ENCODE measurements at places on chromosomes 2 and 18.

- no peak for DNase-seq
Measured at GRCh38 chr2:201906777-201907562, 100.6 kb downstream of the CDK15 start.

DNA sequence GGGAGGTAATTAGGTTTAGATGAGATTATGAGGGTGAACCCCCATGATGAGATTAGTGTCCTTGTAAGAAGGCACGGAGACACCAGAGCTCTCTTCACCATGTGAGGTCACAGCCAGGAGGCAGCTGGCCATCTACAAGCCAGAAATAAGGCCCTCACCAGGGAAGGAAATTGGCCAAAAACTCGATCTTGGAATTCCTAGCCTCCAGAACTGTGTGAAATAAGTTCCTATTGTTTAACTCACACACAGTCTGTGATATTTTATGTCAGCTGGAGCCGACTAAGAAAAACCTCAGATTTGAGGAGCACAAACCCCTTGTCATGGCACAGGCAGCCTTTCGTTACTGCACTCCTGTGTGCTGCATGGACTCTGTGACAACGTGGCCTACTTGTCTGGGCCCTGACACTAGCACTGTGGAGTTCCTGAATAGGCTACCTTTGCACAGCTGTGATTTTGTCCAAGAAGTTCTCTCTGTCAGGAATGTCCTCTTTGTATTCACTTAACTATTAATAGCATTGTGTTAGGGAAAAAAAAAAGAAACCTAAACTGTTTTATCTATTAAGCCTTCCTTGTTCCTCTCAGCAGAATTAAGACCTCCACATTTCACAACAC, 319.8 kb downstream of the TDRD15 start:
- no peak for DNase-seq

GRCh38 chr18:23240609-23240930, 105.3 kb downstream of the CABLES1 start:
- DNase-seq = no peak

- DNase-seq = no peak
Measured at GRCh38 chr2:235521844-235522243, 28.0 kb downstream of the AGAP1 start.

GRCh38 chr18:65623676-65624075, 127.1 kb upstream of the CDH7 start:
- no peak for DNase-seq

GRCh38 chr2:67394734-67395133, 2.4 kb upstream of the ETAA1 start:
- no peak for DNase-seq

DNA sequence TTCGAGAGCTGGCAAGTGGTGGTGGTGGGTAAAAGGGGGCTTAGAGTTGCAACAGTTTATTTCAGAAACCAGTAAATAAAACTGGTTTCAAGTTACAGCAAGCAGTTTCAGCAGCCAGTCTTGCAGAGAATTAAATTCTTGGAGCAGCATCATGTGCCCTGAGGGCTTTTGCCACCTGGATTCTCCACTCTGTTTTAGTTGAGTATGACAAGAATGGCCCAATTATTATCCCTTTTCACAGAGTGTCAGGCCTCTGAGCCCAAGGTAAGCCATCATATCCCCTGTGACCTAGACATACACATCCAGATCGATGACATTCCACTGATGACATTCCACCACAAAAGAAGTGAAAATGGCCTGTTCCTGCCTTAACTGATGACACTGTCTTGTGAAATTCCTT, 72.8 kb upstream of the FANCL start:
- DNase-seq = no peak

DNA sequence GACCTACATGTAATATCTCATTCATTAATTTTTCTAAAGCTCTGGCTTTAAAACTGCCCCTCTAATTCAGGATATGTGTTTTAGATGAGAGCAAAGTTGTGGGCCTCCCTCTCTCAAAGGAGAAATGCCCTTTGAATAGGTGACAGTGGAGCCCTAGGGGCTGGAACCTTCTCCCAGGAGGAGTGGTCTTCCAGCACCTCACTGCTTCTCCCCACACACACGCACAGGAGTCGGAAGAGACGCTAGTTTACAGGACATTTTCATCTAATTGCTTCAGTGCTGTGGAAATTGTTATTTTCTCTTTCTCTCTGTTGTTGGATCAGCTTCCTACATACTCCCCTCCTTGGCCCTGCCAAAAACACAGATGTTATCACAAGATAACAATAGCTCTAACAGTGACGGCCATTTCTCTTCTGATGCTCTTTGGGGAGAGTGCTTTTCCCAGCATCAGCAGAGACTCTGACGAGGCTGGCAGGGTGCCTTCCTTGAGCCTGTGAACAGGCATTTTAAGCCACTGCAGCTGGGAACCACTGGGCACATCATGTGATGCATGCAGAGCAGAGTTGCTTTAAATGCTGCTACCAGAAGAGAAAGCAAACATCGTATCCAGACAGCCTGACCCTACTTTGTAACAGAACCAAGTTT, 209.4 kb upstream of the SP5 start:
- no peak for DNase-seq

DNA sequence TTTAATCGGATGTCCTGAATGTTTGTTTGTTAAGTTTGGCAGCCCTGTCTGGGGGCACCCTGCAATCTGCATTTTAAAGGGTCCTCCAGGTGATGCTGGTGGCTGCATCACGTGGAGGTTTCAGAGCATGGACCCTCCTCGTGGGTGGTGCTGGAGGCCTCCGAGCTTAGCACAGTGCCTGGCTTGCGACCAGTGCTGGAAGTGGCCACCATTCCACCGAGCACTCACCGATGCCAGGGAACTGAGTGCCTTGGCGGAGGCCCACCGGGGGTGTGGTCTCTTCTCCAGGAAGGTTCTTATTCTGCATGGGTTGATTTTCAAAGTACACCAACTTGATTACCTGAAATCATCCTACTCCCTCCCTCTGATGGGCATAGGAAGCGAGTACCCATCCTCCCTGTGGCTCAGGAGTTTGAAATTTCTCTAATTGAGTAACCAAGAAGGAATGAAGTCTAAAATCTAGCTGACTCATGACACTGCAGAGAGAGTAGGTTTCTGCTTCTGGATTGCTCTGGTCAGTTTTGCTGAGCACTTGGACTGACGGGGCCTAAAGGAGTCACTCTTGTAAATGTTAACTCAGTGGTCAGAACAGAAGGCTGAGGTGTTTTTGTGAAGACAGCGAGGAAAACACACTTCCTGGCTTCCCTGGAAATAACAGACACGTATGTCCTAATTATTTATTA, 58.1 kb upstream of the SLC66A3 start:
- no peak for DNase-seq

DNA sequence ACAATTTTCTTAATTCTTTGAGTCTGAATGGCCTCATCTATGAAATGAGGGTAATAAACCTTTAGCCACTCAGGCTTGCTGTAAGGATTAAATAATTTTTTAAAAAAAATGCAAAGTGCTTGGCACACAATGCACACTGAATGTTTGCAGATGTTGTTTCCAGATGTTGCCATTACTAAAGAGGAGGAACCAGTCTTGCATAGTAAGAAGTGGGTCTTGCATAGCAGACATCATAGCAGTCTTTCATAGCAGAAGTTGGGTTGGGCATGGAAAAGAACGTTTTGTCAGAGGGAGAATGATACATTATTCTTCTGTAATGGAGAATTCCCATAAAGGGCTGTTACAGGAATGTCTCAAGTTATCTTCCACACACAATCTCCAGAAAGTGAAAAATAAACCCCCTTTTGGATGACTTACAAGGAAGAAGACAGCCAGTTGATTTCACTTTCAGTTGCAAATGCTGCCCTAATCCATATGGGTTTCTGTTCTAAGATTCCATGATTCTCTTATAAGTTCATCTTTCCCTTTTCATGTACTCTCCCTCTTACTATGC, 327.7 kb downstream of the SUCLG1 start:
- DNase-seq = no peak

GRCh38 chr18:36467614-36468013, 170.1 kb downstream of the FHOD3 start:
- no peak for DNase-seq

DNA sequence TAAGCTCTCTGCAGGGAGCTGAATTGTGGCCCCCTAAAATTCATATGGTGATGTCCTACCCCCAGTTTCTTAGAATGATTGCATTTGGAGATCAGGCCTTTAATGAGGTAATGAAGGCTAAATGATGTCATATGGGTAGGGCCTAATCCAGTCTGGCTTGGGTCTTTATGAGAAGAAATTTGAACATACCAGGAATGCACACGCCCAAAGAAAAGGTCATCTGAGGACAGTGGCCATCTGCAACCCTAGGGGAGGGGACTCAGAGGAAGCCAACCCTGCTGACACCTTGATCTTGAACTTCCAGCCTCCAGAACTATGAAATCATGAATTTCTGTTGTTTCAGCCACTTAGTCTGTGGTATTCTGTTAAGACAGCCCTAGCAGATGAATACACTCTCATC, 426.7 kb downstream of the EPHA4 start:
- no peak for DNase-seq

DNA sequence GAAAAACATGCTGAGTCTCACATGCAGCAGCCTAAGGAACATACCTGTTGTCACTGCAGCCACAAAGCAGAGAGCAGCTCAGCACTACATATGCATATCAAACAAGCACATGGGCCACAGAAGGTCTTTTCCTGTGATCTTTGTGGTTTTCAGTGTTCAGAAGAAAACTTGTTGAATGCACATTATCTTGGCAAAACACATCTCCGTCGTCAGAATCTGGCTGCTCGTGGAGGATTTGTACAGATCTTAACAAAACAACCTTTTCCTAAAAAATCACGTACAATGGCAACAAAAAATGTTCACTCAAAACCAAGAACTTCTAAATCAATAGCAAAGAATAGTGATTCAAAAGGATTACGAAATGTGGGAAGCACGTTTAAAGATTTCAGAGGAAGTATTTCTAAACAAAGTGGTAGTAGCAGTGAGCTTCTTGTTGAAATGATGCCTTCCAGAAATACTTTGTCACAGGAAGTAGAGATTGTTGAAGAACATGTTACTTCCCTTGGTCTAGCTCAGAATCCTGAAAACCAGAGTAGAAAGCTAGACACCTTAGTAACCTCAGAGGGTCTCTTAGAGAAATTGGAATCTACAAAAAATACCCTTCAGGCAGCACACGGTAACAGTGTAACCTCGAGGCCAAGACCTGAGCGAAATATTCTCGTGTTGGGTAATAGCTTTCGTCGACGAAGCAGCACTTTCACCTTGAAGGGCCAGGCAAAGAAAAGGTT, 34.1 kb downstream of the ZNF407 start:
- DNase-seq = peak; percentile 30

GRCh38 chr2:69462780-69463179, 25.5 kb upstream of the NFU1 start:
- DNase-seq = no peak

GRCh38 chr2:105112345-105112744, 74.5 kb downstream of the MRPS9 start:
- DNase-seq = no peak

DNA sequence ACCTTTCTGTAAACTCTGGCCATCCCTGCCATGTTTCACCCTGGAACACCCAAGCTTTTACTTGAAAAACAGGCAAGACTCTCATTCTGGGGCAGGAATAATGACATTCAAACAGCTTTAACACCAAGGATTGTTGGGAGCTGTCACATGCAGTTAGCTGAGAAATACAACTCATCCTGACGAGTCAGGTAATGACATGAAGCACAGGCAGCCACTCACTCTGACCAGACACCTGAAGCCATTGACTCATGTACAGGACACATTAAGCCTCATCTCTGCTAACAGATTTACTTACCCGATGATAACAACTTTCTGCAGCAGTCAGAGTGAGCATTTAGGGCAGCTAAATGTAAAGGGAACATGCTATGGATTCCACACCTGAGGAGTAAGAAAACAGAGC, 163.1 kb upstream of the PGAP1 start:
- DNase-seq = no peak

DNA sequence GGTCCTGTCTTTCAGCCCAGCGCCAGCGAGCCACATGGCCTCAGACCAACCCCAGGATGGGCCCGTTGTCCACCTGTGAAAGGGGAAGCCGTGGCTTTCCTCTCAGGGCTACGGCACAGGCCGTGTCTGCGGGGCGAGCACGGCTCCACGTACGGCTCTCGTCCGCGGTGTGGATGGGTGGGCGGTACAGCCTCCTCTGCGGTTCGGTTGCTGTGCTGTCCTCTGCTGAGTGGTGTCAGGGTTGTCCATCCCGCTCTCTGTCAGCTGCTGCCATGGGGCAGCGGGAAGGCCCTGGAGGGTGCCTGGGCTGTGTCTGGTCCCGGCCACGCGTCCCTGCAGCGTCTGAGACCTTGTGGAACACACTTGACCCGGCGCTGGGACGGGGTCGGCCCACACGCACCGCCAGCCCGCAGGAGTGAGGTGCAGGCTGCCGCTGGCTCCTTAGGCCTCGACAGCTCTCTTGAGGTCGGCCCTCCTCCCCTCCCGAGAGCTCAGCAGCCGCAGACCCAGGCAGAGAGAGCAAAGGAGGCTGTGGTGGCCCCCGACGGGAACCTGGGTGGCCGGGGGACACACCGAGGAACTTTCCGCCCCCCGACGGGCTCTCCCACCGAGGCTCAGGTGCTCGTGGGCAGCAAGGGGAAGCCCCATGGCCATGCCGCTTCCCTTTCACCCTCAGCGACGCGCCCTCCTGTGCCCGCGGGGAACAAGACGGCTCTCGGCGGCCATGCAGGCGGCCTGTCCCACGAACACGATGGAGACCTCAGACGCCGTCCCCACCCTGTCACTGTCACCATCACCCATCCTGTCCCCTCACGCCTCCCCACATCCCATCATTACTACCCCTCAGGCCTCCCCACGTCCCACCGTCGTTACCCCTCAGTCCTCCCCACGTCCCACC, 128.7 kb downstream of the NFATC1 start:
- no peak for DNase-seq

DNA sequence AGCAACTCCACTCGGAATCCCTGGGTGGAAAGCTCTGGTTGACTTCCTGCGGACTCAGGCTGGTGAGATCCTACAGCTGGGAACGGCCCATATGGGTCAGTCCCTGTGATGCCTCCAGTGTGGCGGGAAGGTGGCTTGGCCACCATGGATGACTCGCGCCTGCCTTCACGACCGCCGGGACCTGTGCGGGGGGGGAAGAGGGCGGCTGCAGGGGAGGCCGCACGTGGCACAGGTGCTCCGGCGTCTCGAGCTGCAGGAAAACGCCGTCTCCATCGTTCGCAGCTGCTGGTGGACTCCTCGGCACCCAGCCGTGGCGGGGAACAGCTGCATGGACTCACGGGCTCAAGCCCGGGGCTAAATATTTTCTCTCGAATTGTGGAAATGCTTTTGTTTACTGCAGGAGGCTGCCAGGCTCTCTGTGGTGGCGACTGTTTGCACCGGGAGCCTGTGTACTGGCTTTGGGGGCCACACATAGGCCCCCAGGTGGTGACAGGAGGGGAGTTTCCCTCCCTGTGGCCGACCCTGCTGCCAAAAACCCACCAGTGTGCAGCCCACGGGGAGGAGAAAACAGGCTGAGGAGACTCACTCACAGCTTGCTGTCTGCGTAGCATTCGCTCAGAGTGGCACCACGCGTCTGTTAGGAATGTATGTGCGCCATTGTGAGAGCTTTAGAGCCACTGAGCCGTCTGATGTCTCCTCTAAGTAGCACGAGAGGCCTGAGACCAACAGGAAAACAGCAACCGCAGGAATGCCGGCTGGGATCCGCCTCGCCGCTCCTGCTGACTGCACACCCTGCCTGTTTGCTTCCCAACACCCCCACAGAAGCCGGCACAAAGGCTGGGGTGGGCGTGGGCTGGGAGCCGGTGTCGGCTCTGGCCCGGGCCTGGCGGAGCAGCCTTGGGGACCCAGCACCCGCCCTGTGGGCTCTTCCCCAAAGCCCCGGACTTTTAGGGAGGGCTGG, 89.2 kb downstream of the NFATC1 start:
- DNase-seq = no peak

All from suppressor macrophage treated with lipopolysaccharide for 1 hour (primary cell).